ENCODE measurements at places on chromosomes 12 and 14. TPM values are rescaled to one million over a fixed set of nuclear protein-coding genes. Genes with fewer than 3 reads are reported as not detected.

GRCh38 chr14:58426670-58427280, 556 bp downstream of the TIMM9 start:
- DNase-seq: peak; percentile 60

Gene BHLHE41
- total RNA-seq: not detected

Gene IL22
- total RNA-seq: not detected

Gene CHFR
- total RNA-seq: 89.7 TPM

Gene DDX54
- total RNA-seq: 71.5 TPM

- DNase-seq: no peak
Measured at GRCh38 chr14:37246427-37246829, 48.7 kb downstream of the MIPOL1 start.

- no peak for DNase-seq
Measured at GRCh38 chr12:107486140-107486892, 199.3 kb upstream of the PWP1 start.

Gene BRAP
- 22.3 TPM for total RNA-seq

Gene PRICKLE1
- total RNA-seq: 0.61 TPM

DNA sequence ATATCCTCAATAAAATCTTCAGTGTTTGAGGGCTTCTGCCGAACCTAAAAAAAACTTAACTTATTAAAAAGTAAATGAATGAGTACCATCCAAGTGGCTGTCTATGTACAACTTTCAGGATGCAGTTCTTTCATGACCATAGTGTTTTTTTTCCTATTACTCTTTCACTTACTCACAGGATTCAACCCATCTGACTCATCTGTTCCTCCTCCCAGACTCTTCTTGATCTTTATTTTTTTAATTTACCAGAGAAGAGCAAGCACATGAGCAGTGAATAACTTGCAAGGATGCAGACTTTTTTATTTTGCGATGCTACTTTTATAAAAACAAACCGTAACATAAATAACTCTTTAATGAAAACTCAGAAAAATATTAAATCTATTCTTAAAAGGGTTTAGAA, 24.5 kb downstream of the RECQL start:
- DNase-seq: no peak

DNA sequence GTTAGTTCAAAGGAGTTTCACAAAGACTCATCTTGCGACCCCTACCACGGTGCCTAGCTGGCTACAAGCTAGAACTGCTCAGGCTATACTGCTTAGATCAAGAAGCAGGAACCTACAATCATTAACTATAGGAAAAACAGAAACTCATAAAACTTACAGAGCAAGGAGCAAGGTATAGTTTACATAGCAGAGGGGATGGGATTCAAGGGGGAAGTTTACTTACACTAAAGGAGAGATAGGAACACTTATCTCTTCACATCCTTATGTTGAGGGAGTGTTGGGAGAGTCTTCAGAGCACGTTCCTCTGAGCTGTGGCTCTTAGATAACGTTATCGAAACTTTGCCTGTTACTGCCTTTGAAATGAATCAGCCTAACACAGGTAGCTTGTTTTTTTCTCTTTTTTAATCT, 58.1 kb downstream of the FSCB start:
- DNase-seq: no peak

GRCh38 chr14:72643317-72643801, 250.5 kb downstream of the DPF3 start:
- DNase-seq: no peak

Gene CCDC184
- total RNA-seq: 0.63 TPM

Gene NFATC4
- total RNA-seq: 1.3 TPM

Gene COX8C
- not detected for total RNA-seq

Gene APOF
- not detected for total RNA-seq

DNA sequence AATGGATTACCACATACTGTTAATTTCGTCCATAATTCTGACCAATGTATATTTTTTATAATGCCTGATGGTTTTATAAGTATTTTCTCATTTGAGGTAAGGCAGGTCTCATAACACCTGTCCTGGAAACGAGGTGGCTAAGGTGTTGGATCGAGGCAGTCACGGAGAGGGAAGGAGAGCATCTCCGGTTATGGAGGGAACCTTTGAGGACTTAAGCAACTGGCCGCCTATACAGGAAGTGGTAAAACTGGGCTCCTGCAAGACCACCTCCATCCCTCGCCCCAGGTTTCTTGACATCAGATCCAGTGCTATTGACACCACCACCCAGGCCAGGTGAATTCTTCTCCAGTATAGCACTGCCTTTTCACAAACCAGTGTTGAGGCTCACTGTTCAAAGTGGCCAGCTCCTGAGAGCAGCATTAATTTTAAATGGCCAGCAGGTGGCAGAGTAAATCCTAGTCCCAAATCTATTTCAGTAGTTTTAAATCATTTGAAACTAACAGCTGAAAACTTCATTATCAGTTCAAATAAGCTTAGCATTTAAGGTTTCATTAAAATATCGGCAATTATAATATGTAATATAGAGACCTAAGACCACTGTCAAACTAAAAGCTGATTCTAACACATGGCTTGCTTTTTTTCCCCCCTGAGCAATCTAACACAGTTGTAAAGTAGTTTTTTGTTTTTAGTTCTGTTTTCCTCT, 100.8 kb downstream of the PPM1A start:
- DNase-seq: no peak

Data from activated CD8-positive, alpha-beta memory T cell treated with anti-CD3 and anti-CD28 coated beads, Interleukin-2, amount 10 ng/mL, durations not matched to agents 7 days and 5 days (primary cell).